ENCODE measurements at places on chromosomes 5 and 9.

- no peaks in the 10 kb centered on the region for H3K36me3 ChIP-seq
- no peaks in the 10 kb centered on the region for H3K27me3 ChIP-seq
- no peak for DNase-seq
- H3K4me1 ChIP-seq: no peaks in the 10 kb centered on the region
- H3K4me3 ChIP-seq: no peak overlapping the region
These were observed 135.0 kb downstream of the STARD4 start for GRCh38 chr5:111377306-111377705.

- H3K4me1 ChIP-seq: no peaks in the 10 kb centered on the region
- no peaks in the 10 kb centered on the region for H3K36me3 ChIP-seq
- no peak overlapping the region for H3K4me3 ChIP-seq
- DNase-seq: no peak
- H3K27me3 ChIP-seq: no peaks in the 10 kb centered on the region
These were observed 303.5 kb downstream of the PLK2 start for GRCh38 chr5:58156361-58156760.

GRCh38 chr9:93315960-93316359 is 132.0 kb downstream of the WNK2 start:
- peaks cover 11% of the 10 kb centered on the region for H3K4me1 ChIP-seq
- H3K27me3 ChIP-seq: no peaks in the 10 kb centered on the region
- no peak overlapping the region for H3K27ac ChIP-seq
- H3K36me3 ChIP-seq: no peaks in the 10 kb centered on the region

- DNase-seq: no peak
- no peak overlapping the region for H3K27ac ChIP-seq
- no peaks in the 10 kb centered on the region for H3K36me3 ChIP-seq
- no peak overlapping the region for H3K4me3 ChIP-seq
These were observed 24.9 kb downstream of the BTNL9 start for GRCh38 chr5:181064987-181065386.

DNA sequence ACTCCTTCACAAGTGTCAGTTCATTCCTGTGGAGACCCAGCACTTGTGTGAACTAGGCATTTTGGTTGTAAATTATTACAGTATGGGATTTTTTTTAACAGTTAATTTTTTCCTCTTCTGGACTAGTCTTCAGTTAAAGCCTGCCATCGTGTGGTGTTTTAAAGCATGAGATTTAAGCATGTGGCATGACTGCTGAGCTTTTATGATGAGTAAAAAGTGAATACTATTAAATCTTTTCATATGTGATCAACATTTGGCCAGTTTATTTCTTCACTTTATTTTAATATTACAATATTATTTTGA is 25.0 kb downstream of the LMNB1 start:
- H3K27ac ChIP-seq: no peak overlapping the region
- no peak for DNase-seq
- H3K27me3 ChIP-seq: no peaks in the 10 kb centered on the region
- H3K4me1 ChIP-seq: no peaks in the 10 kb centered on the region

DNA sequence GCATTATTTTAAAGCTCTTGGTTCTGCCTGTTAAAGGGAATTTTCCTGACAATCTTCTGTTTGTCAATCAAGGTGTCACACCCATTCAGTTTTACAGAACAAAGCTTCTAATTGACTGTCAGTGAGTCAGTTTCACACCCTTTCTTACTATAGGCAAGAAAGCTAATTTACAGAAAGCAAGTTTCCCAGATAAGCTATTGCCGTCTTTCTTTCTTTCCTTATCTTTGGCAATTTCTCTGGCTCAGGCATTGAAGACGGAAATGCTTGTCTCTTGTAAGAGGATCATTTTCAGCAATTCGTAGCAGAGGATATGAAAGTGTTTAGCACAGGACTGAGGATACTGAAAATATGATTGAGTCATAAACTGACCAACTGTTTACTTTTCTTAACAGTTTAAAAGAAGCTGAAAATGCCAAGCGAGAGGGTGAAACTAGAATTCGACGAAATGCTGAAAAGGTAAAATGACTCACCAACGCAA is 27.0 kb downstream of the SPINK5 start:
- H3K36me3 ChIP-seq: no peaks in the 10 kb centered on the region
- H3K4me3 ChIP-seq: no peak overlapping the region
- no peaks in the 10 kb centered on the region for H3K27me3 ChIP-seq
- H3K4me1 ChIP-seq: no peaks in the 10 kb centered on the region
- no peak for DNase-seq
- H3K27ac ChIP-seq: peak overlapping the region; percentile 58

DNA sequence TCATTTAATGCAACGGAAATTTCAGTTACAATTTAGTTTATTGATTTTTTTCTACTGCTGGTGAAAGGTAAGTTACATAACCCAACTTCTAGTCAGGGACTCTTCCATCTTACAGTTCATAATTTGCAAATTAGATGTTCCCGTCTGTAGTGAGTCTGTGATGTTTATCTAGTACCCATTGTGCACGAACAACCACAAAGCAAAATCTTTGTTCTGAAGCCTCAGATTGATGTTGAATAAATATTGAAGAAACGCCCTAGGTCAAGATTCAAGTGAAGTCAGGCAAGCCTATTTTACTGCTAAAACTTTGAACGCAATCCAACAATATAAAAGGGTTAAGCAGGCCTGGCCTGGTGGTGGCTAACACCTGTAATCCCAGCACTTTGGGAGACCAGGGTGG is 43.1 kb downstream of the BASP1 start:
- peaks cover 12% of the 10 kb centered on the region for H3K4me1 ChIP-seq
- no peaks in the 10 kb centered on the region for H3K36me3 ChIP-seq
- H3K4me3 ChIP-seq: no peak overlapping the region
- H3K27me3 ChIP-seq: no peaks in the 10 kb centered on the region
- H3K27ac ChIP-seq: no peak overlapping the region

- DNase-seq: no peak
- H3K27ac ChIP-seq: no peak overlapping the region
- no peaks in the 10 kb centered on the region for H3K4me1 ChIP-seq
- no peaks in the 10 kb centered on the region for H3K36me3 ChIP-seq
- H3K27me3 ChIP-seq: no peaks in the 10 kb centered on the region
These were observed 94.5 kb upstream of the PPP1R2B start for GRCh38 chr5:156755421-156756087.
